Left ventricle myocardium inferior (tissue), 1 donor: ENCODE measurements at places on chromosomes 16 and 17.

DNA sequence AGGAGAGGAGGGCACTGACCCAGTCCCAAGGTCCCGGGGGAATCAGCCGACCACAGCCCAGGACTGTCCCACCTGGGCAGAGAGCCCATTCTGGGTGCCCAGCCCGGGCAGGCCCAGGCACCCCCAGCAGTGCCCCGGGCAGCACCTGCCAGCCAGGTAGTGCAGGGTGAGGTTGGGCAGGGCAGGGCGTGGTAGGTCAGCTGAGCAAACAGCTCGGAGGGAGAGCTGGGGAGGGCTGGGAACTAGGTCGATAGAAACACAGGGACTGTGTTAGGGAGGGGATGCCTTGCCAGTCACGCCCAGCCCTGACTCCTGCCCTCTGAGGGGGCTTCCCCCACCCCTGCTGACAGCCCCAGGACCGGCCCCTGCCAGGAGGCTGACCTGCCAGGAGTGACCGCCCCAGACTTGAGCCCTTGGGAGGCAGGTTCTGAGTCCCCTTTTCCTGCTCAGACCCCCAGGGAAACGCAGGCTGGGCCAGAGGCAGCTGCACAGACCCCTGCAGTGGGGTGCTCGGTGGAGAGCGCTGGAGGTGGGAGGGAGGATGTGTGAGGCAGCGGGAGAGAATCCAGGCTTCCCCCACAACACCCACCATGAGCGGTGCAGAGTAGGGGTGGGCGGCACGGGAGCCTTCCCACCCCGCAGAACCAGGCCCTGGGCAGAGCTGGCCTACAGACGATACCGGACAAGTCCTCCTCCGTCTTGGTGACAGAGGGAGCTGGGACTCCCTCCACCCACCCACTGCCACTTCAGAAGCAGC is 4.7 kb downstream of the HS3ST6 start:
- DNase-seq: no peak

- no peak for DNase-seq
These were observed 1.1 kb downstream of the ARL6IP1 start for GRCh38 chr16:18800293-18800692.

GRCh38 chr17:81697261-81698044 is 5.7 kb upstream of the MRPL12 start:
- no peak for DNase-seq

DNA sequence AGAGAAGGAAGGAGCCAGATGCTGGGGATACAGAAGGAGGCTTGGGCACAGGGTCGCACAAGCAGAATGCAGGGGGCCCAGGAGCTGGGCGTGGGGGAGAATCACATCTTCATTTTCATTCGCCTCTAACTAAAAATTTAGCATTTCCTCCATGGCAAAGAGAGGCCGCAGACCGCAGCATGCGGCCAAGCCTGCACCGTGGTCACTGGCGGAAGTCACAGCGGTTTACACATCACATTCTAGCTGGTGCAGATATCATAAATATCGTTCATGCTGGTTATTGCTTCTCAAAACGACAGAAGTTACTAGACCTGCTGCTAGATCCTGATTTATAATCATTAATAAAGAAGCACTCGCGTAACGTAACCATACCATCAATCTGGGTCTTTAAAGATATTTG is 162.0 kb downstream of the NTN1 start:
- DNase-seq: no peak

DNA sequence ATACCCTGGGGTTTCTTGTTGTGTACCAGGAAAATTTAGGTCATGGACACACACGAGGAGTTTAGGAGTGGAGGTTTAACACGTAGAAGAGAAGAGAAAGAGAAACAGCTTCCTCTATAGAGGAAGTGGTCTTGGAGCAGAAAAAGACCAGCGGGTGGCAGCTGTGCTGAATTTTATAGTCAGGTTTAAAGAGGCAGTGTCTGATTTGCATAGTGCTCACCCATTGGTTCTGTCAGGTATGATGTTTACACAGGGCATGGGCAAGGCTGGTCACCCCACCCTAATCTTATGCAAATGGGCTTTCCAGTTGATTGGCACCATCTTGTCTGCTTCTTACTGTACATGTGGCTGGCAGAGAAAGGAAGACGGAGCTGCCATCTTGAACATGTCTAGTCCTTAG is 309.0 kb downstream of the CDH13 start:
- DNase-seq: no peak

GRCh38 chr17:13152501-13152900 is 134.7 kb upstream of the ELAC2 start:
- DNase-seq: no peak

DNA sequence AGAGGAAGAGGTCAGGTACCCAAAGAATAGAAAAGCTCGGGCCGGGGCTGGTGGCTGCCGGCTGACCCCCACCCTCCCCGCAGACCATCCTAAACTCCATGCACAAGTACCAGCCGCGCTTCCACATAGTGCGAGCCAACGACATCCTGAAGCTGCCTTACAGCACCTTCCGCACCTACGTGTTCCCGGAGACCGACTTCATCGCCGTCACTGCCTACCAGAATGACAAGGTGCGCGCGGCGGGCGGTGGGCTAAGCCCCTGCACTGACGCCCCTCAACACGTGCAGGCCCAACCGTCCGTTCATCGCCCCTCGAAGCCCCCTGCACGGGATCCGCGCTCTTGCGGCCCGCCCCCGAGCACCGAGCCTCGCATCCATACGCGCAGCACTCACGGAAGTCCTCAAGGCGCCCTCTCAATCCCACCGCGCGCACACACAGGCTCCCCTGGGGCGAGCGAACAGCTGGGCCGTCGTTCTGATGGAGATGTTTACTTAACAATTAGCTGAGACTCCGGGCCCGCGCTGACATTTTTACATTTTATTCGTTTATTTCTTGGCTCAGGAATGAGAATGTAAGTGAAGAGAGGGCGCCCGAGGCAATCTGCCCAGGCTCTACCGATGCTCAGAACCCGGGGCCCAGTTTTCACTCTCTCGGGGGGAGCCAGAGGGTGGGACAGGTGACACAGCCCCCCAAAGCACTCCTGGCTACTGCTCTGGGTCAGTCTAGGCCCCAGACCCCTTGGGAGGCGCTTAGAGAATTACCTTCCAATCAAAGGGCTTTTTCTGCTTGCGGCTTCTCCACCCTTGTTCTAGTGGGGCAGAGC is 3.5 kb downstream of the TBX2 start:
- no peak for DNase-seq

GRCh38 chr16:31022544-31023251 is 10.7 kb upstream of the STX4 start:
- DNase-seq: no peak

DNA sequence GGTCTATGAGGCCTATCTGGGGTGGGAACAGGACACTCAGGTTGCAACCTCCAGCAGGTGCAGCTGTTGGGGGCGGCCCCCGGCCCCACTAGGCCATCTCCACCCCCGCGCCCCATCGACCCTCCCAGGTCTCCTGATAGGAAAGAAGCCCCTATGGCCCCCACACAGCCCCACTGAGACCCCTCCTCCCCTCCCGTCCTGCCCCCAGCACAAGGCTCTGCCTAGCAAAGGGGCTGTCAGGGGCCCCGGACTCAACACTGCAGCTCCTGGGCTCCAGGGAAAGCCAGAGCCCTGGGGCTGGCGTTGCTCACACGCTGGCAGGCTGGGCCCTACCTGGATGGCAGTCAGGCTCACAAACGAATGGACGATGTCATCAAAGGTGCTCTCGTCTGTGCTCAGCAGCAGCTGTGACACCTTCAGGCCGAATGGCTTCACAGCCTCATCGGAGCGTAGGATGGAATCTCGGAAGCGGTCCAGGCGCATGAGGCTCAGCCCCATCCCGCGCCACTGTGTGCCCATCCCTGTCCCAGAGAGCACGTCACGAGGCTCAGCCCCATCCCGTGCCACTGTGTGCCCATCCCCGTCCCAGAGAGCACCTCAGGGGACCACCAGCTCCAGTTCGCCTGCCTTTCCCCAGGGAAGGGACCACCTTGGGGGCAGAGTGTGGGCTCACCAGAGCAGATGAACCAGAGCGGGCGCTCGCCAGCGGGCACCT is 7.3 kb downstream of the FASN start:
- DNase-seq: peak; percentile 11

DNA sequence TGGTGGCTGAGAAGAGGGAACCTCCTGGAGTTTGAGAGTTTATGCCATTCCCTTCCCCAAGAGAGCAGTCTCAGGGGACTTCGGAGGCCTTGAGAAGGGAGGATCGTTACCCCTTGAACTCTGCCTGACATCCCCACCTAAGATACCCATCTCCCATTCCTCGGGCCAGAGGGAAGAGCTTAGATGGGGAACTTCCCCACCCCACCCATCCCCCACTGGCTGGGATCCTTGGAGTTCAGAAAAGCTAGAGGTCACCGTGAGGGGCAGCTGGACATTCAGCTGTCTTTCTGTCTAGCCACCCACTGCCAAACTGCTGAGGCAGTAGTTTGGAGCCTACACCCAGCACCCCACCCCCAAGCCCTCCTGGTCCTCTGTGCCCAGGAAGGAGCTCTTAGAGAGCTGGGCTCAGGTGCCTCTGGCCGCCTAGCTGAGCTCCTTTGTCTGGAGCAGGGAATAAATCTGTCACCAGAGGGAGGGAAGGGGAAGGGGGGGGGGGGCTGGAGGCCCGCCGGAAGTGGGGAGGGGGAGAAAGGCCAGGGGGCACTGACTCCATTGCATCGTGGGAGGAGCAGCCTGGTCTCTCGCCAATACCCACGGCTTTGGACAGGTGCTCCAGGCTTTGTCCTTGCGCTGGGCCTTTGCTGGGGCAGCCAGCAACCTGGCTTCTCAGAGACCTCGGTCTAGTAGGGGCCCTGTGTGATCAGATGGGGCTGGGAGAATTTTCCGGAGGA is 1.0 kb downstream of the HSD11B2 start:
- DNase-seq: no peak

DNA sequence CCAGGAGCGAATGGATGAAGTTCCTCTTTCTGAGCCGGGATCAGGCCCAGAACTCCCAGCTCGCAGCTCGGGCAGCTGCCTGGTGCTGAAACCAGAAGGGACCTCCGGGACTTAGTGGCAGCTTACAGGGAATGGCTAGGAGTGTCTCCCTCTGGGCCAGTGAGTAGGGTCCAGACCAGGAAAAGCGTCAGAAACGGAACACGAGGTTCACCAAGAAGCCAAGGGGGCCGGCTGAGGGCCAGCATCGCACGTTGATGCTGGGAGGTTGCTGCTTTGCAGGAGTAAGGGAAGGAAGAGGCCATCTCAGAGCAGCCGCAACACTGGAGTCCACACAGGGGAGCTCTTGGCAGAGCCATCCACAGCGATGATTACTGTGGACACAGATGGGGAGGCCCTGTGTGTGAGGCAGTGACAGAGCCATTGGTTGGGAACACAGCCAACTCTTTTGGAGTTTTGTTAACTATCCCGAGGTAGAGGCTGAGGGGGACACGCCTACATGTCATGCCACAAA is 74.0 kb upstream of the CREBBP start:
- no peak for DNase-seq

- DNase-seq: no peak
These were observed 22.0 kb downstream of the NDUFAF8 start for GRCh38 chr17:81261096-81261495.

DNA sequence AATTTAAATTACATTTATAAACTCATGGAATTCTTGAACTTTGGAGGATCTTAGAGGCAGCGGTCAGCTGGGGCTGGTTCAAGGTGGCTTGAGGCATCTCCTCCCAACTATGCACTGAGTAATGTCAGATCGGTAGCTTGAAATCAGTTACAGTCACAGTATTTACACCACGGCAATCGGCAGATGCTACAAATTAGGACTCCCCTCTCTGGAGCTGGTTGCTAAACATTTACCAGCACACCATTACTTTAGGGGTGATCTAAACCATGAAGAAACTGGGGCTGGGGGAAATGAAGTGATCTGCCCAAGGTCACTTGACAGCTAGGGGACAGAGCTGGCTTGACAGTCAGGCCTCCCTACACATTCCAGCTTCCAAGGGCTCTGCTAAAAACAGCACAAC is 137.6 kb downstream of the IRX3 start:
- DNase-seq: no peak

GRCh38 chr17:14268264-14268663 is 31.6 kb upstream of the CDRT15 start:
- DNase-seq: no peak

GRCh38 chr17:82965371-82965770 is 114.0 kb upstream of the METRNL start:
- DNase-seq: no peak
